ENCODE measurements at places on chromosomes 2 and 18.
A peak's percentile ranks its signal among the peaks of the same experiment; 100 is the strongest.

- DNase-seq, result no peak
Observed at GRCh38 chr2:217250013-217250524, 390.2 kb upstream of the TNP1 start.

GRCh38 chr2:45872211-45872610, 220.7 kb downstream of the PRKCE start:
- no peak for DNase-seq

GRCh38 chr2:98753801-98754200, 22.9 kb upstream of the MGAT4A start:
- no peak for DNase-seq

DNA sequence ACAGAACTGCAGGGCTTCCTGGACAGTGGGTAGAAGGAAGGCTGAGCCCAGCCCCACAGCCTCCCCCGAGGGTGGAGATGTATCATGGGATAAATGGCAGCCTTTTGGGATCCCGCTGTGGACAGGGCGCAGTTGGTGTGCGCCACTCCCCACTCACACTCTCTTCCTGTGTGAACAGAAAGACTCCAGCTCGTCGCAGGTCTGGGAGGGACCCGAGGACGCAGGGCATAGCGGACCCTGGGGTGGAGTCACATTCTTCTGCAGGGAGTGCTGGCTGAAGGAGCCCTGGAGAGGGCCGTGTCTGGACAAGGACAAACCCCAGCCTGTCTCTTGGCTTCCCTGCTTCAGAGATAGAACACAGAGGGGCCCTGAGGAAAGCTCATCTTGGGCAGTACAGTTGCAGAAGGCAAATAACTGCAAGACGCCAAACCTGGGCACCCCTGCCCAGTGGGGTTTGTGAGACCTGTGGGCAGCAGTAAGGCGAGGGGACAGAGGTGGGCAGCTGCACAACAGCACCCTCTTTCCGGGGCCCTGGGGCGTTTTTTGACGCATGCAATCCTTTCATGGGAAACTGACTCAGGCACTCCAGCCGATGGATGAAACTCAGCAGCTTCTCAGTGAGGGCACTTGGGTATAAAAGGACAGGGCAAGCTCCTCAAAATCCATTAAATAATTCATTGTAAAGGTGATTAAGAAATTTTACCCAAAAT, 101.9 kb downstream of the USP40 start:
- no peak for DNase-seq

DNA sequence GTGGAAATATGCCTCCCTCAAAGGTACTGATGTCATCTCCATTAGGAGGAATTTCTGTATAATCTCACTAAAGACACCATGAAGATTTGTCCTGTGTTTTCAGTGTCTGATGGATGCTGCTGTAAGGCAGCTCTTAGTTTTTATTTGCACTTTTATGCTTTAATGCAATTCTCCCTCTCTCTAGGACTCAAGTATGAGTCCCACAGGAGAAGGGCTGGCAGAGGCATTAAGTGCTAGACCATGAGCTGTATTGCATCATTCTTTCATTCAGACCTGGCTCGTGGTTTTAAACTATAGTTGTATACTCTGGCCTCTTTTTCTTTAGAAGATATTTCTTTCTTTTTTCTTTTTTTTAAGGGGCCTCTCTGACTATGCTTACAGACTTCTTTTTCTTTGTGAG, 805.6 kb downstream of the DPP10 start:
- DNase-seq, result no peak

- no peak for DNase-seq
Observed at GRCh38 chr2:20184067-20184938, 40.6 kb downstream of the SDC1 start.

- DNase-seq, result peak; percentile 89
Observed at GRCh38 chr18:11987527-11987926, 6.2 kb downstream of the IMPA2 start.

GRCh38 chr2:63514781-63515180, 73.5 kb downstream of the WDPCP start:
- no peak for DNase-seq

GRCh38 chr2:235052514-235053354, 100.9 kb downstream of the SH3BP4 start:
- DNase-seq, result no peak

DNA sequence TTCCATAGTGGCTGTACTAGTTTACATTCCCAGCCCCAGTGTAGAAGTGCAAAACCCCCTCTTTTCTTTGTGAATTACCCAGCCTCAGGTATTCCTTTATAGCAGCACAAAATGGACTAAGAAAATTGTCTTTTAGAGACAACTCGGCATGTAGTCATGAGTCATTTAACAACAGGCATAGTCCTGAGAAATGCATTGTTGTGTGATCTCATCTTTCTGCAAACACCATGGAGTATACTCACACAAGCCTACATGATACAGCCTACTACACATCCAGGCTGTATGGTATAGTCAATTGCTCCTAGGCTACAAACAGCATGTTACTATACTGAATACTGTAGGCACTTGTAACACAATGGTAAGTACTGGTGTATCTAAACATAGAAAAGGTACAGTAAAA, 44.4 kb upstream of the MBP start:
- no peak for DNase-seq

GRCh38 chr2:212489719-212490346, 48.8 kb downstream of the ERBB4 start:
- DNase-seq, result no peak
